ENCODE measurements at places on chromosomes 11 and 22.

- no peak for DNase-seq
These were observed at the start of gene NR1H3 for GRCh38 chr11:47257517-47258316. TSS of gene NR1H3 (plus strand) at chr11:47257996. CDS start at chr11:47259217, 1,221 bp downstream.

GRCh38 chr11:58905011-58905720, 34.1 kb upstream of the GLYATL1 start:
- no peak for DNase-seq

DNA sequence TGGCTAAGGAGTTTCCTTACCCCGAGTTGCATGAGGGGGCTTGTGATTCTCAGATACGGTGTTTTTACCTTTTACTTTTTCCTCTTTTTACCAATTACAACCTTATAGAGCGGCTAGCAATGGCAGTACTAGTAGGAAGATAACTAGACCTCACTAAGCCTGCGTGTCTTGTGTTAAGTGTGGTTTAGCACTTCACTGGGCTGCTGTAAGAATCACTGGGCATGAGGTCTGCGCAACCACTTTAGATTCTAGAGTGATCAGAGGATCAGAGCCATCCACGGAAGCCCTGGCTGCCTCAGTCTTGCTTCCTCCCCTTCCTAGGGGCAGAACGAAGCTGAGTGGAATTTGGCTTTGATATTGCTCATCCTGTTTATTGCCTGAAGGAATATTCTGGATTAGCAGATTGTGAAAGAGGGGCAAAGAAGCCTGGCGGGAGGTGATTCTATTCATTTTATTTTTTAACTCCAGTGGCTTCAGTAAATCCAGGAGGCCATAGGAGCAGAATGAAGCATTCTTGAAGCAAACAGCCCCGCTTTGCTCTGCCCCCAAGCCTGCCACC, 88.5 kb downstream of the GRAMD1B start:
- DNase-seq = no peak

GRCh38 chr11:18707811-18708340, 9.3 kb downstream of the TMEM86A start:
- no peak for DNase-seq

GRCh38 chr11:65417702-65418430, 4.7 kb upstream of the NEAT1 start:
- peak; percentile 40 for DNase-seq

DNA sequence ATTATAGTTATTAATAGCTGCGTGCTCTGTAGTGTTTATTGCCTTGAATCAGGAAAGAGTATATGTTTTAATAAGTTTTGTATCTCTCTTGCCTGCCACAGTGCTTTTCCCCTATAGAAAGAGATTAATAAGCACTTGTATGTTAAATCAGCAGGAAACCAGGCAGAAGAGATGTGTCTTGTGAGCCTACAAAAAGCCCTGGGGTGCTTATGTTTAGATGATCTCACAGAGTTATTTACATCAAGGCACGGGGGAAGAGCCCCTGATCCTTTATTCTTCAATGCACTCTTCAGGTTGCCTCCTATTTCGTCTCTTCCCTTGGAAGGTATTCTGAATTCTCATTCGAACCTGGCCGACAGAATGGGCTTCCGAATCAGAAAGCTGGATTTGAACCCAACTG, 183.0 kb downstream of the MAML2 start:
- DNase-seq = no peak

GRCh38 chr11:79400717-79401330, 40.0 kb downstream of the TENM4 start:
- DNase-seq = peak; percentile 19

DNA sequence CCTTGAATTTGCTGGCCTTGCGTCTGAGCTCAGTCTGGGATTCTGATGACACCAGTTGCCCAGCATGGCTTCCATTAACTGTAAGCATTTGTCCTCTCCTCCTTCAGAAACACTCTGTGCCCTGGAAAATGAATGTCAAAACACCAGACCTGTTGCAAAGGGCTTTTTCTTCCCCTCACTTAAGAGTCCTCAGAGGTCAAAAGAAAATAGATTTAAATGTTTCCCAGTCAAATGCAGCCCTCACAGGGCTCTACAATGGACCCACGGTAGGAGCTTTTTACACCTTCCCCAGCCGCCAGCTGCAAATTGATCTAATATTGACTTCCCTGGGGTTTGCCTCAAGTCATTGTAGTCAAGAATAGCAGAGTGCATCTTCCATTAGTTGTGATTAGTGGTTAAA, 332.2 kb downstream of the INSC start:
- DNase-seq = no peak

DNA sequence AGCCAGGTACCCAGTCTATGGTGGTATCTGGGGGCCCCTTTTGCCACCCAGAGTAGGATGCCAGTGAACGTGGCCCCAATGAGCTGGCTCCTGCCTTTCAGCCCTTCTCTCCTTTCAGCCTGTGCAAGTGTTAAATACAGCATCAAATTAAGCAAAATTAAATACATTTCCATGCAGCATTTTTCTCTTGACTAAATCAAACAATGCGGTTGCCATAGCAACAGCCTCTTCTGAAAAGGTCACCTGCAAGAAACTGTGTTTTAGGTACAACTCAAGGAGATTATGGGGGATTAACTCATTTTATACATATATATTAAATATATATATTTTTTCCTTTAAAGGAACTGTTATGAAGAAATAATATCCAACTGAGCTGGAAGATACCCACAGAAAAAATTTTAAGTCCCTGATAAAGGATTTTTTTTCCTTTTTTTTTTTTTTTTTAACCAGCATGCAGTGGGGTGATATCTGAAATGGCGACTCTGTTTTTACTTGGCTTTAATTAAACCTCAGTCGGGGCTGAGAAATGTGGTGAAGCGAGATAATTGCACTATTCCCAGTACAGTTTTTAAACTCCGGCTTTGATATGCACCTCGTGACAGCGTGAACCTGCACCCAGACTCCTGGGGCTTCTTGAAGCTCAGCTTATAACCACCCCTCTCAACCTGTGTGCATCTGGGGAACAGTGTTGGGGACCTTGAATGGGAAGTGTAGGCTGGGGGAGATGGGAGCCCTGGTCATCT, 115.3 kb downstream of the PKNOX2 start:
- no peak for DNase-seq

GRCh38 chr11:130706572-130706971, 209.7 kb downstream of the SNX19 start:
- no peak for DNase-seq

DNA sequence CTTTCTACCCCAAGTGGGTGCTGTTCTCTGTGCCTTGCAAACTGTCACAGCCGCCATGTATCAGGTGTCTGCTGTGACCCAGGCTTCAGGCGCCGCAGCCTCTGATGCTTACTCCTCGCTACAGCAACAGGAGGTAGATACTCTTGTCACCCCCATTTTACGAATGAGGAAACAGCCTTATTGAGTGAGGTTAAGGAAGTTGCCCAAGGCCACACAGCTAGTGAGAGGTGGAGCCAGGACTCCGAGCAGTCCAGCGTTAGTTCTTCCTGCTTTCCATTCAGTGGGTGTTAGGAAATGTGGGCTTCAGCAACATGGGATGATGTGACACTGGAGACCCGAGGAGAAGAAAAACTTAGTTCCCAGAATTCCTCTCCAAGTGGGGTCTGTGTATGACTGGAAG, 14.3 kb downstream of the RNF215 start:
- DNase-seq = no peak

GRCh38 chr11:2870460-2870859, 15.1 kb downstream of the CDKN1C start:
- no peak for DNase-seq

DNA sequence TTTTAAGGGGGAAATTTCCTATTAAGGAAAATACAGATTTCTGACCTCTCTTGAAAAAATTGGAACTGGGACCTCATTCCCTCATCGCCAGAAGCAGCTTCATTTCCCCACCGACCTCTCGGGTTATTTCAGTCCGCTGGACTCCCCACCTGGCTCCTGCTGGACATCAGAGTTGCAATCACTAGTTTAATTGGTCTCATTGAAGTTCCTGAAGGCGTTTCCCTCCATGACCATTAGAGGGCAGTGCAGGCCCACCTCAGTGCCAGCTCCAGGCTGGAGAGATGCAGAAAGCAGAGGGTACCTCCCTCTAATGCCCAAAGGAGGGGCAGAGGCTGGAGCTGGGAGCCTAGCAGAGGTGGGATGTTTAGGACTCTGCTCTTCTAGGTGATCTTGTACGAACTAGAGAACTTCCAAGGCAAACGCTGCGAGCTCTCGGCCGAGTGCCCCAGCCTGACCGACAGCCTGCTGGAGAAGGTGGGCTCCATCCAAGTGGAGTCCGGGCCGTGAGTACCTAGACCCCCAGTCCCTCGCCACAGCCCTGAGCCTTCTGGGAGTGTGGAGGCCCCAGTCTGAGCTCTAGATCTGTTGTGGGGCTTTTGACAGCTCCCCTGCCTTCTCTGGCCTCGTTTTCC, 2.7 kb downstream of the CRYBB3 start:
- peak; percentile 66 for DNase-seq

- no peak for DNase-seq
These were observed 539.7 kb downstream of the INSC start for GRCh38 chr11:15654451-15654850.

DNA sequence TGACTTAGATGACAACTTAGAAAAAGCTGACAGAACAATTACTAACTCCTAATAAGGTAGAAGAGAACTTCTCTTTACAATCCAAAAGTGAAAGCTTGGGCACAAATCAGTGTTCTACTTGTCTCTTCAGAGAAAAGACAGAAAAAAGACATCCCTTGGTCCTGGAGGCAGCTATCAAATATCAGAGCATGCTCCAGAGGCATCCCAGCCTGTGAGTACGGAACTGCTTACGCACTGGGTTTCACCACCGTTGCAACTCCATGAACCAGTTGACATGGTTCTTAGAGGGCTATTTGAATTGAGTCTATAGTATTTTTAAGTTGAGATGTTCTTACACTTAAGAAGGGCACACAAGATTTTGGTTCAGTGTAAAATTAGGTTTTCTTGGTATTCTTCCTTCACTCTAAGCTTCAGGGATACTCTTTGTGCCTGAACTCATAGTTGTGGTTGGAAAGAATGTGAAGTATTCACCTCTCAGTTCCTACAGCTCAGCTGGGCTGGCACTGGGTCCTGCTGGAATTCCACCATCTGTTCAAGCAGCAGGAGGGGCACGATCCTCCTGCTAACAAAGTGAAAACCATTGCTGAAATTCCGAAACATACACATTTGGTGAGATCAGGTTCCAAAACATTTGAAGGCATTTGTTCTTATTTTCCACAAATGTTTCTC, 6.3 kb downstream of the AKIP1 start:
- DNase-seq = no peak

DNA sequence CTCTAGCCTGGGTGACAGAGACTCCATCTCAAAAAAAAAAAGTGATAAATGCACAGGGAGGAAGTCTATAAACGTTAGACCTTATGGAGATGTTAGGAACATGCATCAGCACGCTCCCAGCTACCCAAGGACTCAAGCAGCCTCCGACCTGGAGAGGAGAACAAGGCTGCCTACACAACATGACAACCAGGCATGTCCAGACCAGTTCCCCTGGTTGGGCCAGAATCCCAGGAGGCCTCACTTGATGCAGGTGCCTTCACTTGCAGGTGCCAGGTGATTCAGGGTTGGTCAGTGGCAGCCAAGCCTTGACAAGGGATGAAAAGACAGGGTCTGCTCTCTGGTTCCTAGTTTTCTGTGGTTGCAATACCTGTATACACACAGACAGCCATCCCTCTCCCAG, 5.9 kb downstream of the RANGAP1 start:
- DNase-seq = no peak

- no peak for DNase-seq
These were observed 16.5 kb downstream of the NAV2 start for GRCh38 chr11:19729141-19729540.

DNA sequence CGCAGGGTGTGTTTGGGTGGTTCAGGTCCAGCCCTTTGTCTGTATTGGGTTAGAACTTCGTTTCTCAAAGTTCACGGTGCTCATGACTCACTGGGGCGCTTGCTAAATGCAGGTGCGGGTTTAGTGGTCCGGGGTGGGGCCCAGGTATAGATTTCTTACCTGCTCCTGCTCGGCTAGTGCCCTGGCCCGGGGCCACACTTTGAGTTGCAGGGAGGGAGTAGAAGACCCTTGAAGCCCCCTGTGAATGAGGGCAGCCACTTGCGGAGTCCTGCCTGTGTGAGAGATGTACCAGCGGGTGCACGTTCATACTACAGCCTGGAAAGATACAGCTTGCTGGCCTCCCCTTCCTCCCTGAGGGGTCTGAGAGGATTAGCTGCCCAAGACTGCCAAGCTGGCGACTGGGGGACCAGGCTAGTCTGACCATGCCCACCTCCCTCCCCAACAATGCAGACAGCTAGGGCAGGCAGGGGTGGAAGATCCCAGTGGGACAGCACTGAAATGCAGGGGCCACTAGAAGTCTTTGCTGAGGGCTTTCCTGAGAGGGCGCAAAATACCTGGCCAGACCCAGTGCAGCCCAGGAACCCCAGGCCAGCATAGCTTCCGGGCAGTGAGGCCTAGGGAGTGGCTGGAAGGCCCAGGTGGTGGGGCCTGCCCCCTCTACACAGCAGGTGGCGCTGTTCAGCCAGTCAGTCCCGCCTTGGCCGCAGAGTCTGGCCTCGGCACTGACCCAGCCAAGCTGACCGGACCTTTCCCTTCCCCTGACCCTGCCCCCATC, 5.1 kb upstream of the MYRF start:
- DNase-seq = peak; percentile 44

DNA sequence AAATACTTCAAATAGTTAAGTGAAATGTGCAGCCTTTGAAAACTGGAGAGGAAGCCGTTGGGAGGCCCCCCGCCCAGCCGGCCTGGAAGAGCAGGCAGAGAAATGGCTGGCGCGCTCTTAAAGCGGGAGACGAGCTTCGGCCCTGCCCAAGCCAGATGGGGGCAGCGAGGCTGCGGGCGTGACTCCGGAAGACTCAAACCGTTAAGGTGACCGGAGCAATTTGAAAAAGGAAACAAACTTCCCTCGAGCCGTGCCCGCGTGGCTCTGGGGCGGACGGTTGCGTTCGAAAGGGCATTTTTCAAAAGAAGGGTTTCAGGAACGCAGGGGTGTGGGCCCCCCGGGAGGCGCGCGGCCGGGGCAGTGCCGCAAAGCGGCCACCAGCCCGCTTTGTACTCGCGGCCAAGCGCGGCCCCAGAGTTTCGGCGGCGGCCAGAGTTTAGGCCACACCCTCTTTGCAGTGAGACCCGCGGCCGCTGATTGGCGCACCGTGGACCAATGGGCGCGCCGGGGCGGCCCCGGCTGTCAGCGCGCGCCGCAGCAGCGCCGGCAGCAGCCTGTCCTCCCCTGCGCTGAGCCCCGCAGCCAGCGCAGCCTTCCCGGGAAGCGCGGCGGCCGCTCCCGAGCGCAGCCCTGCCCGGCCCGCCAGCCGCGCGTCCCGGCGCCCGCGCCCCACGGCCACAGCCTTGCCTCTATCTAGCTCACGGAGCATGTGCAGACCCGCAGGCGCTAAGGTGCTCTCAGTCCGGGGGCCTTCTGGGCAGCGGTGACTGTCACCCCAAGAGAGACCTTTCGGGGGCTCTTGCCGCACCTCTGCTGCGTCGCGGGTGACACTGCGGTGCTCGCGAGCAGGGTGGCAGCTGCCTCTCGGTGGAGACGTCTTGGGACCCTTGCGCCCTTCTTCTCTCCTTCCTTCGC, at the start of gene NAV2:
NAV2 (plus strand) TSS at position 557 of the 915 bp plus-strand sequence. CDS start 859 bp downstream, outside the sequence.
- peak; percentile 78 for DNase-seq

GRCh38 chr11:108131993-108132392, 10.6 kb downstream of the ACAT1 start:
- no peak for DNase-seq
